B cell (primary cell): ENCODE measurements at places on chromosomes 13 and 19. TPM values are rescaled to one million over a fixed set of nuclear protein-coding genes. Genes with fewer than 3 reads are reported as not detected.

The LGI4 gene
- total RNA-seq: 0.59 and 0.70 TPM in 2 replicates

The ACTMAP gene
- 9.8 and 10.2 TPM in 2 replicates for total RNA-seq

The PSG7 gene
- total RNA-seq: not detected in 2 replicates

The CADM4 gene
- 0.42 and 1.1 TPM in 2 replicates for total RNA-seq

The LYL1 gene
- total RNA-seq: 124 and 125 TPM in 2 replicates
